ENCODE measurements at places on chromosomes 7 and 10.

DNA sequence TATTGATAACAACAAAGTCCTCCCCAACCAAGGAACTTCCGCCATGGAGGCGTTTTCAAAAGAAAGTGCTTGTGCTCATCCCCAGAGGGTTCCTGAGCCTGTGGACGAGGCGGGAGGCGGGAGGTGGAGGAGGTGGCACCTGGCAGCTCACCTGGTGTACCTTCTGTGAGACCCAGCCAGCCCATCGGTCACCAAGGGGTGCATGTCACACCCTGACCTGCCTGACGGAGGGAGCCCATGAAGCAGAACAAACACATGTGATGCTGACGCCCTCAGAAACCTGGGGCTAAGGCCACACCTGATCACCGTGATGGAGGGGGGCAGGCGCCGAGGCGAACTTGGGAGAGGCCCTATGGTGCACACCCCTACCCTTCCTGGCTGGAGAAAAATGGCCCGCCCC lies 458.8 kb downstream of the DNAJB6 start:
- DNase-seq: no peak

GRCh38 chr10:133032231-133032630 lies 55.5 kb upstream of the ADGRA1 start:
- no peak for DNase-seq

- peak; percentile 65 for DNase-seq
Observed at GRCh38 chr7:103541026-103541425, 95.0 kb upstream of the SLC26A5 start.

DNA sequence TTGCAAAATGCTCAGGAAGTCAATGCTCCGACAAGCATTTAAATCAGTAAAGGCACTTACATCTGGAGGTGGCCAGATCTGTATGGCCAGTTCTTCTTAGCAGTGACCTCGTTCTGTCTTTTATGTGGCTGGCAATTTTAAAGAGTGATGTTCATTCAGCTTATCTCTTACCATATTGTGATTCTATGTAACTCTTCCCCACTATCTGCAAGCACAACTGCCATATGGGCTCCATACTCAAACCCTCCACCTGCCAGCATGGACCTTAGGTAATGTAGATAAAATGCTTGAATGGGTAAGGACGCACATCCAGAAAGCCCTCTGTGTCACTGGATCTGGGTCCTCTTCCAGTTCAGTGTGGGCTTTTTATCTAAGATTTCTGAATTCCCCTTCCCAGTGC lies 42.4 kb upstream of the STK17A start:
- no peak for DNase-seq

DNA sequence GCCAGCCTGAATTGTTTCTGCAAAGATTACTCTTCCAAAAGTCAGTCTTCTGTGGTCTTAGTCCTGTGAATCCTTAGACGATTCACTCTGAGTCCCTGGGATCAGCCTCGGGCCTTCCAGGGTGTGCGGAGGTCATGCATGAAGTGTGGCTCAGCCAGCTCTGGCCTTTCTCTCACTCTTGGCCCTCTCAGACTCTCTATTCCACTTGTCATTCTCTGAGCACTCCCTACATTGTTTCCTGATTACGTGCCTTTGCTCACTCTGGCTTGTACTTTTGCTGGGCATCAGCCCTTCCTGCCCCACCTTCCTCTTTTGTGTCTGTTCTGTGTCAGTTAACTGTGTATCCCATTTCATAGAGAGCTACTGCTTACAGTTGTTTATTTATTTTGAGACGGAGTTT lies 36.0 kb downstream of the CCNY start:
- no peak for DNase-seq

- DNase-seq: no peak
Observed at GRCh38 chr7:91374321-91374989, 110.2 kb downstream of the FZD1 start.

GRCh38 chr7:148222721-148223120 lies 367.8 kb upstream of the C7orf33 start:
- no peak for DNase-seq

DNA sequence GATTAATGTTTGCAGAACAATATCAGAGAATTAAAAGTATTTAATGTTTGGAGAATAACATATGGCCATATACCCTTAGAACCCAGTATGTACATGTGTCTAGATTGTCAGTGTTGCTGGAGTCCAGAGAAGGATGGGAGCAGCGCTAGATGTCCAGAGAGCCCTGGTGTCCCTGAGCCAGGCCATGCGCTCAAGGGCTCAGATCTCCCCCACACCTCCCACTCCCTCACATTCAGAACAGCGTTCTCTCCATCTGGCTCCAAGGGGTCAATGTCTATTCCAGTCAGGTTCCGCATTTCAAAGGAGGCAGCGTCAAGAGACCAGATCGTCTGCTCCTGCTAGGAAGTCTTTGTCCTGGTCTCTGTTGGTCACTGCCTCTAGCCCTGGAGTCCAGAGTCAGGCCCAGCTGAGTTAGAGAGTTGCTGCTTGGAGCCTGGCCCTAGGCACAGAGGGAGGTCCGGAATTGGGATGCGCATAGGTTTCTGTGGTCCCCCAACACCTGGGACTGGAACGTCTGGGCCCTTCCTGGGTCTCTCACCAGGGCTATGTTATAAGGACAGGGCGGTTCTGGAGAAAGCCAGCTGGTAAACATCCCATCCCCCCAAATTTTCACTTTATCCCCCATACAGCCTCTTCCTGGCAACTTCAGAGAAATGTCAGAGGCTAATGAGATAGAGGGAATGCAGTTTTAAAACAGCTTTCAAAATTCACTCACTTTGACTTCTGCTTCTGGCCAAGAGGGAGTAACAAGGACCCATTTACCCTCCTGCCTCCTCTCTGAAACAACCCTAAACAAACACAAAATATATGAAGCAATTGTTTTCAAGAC lies 6.5 kb upstream of the WDR86 start:
- no peak for DNase-seq

DNA sequence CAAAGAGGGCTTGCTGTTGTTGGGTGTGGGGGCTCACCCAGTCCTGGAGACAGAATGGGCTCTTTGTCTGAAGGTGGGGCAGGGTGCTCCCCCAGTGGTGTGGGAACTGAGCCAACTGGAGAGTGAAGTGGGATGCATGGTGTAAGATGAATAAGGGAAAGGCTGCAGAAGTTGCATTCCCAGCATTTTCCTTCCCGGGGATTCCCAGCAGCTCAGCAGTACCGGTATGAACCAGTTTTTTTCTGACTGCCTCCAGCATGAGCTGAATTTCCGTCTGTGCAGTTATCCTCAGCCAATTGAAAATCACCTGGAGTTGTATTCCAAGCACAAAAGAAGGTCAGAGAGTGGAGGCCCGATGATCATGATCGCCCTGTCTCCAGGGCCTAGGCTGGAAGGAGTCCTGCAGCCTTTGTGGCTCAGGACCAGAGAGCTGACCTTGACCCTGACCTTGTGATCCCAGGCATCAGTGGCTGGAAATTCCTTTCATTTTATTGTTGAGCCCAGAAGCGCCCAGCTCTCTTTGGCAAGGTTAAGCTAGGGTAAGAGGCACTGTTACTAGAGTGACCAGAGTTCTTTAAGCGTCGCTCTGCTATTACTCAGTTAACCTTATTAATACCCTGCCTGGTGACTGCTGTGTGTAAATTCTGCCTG lies 33.4 kb downstream of the OGDH start:
- no peak for DNase-seq

- DNase-seq: no peak
Observed at GRCh38 chr7:85521108-85521694, 334.3 kb upstream of the SEMA3D start.

- DNase-seq: no peak
Observed at GRCh38 chr7:96135241-96135640, 186.7 kb downstream of the SLC25A13 start.

- DNase-seq: no peak
Observed at GRCh38 chr10:14949291-14949690, 4.6 kb downstream of the DCLRE1C start.

DNA sequence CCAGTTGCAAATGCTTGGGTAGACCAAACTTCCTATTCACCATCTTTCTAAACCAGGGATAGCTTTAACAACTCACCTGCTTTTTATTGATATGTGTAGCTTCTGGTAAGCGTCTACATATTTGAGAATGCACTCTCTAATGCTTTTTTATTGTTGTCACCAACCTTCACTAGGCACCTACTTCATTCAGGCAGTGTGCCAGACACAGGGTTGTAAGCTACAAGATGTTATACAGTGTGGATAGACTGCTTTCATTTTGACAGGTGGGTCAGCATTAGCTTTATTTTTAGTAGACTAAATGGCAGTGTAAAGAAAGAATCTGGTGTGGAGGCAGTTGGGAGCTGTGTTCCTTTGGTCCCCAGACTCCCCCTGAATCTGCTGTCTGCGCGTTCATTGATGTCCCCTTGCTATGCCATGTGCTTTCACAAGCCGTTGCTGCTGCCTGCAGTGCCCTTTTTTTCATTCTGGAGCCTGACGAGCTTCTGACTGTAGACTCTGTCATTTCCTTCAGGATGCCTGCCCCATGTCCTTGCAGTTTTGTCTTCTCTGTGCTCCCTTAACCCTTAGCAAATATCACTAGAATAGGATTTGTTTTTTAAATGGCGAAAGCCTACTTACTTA lies 32.1 kb downstream of the NRF1 start:
- no peak for DNase-seq

DNA sequence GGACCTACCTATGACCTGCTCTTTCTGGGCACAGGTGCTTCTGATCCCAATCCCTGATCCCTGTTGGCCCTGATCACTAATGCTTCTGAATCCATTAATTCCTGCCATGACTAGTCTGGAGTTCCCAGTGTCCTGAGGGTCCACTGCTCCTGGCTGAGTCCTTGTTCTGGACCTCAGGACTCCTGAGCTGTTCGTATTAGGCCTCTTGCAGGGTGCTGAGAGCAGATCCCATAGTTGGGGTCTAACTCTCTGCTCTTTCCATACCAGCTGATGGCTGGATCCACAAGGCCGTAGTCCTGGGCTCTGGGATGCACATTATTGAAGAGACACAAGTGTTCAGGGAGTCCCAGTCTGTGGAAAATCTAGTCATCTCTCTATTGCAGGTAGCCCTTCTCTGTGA lies 7.0 kb downstream of the MRPL43 start:
- DNase-seq: no peak

GRCh38 chr7:81846398-81846797 lies 76.6 kb upstream of the HGF start:
- no peak for DNase-seq

GRCh38 chr10:128071417-128071782 lies 54.8 kb downstream of the MKI67 start:
- DNase-seq: no peak

DNA sequence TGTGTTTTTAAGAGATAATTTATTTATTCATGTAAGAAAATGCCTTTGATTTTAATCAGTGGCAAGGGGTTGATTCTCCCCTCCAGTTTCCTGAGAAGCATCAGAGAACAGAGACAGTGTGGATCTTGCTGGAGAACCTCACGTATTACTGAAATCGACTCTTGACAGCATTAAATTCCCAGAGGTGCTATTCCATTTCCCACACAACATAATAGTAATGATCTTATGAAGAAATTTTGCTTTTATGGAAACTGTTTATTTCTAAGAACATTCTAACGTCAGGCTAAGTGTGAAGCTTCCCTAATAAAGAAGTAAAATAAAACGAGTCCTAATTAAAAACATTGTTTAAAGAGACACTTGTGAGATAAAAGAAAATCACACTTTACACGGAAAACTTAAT lies 293.1 kb upstream of the NRP1 start:
- DNase-seq: no peak

- no peak for DNase-seq
Observed at GRCh38 chr7:101534015-101534803, 94.9 kb downstream of the MYL10 start.

DNA sequence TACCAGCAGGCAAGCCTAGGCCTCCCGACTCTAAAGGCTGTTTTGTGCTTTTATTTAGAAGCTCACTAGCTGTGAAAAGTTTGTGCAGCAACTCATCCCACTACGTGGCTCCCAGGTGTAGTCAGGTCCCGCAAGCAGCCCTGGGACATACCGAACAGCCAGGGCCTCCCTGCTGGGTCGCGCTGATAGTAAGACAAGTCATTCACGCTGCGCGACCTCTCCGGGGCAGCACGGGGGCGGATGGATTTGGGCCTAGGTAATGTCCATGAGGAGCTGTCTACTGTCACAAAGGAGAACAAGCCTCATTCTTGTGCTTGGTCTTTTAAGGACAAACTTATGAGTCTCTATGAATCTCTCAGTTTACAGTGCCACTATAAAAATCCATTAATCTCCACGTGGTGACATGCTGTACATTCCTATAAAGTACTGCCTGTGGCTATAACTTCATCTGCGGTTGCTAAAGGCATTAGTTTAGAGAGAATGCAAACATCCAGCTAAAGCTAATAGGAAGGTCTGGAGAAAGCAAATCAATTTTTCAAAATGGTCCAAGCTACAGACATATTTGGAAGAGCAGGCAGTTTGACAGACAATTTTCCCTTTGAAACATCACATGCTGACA lies 546.8 kb downstream of the PHTF2 start:
- no peak for DNase-seq

DNA sequence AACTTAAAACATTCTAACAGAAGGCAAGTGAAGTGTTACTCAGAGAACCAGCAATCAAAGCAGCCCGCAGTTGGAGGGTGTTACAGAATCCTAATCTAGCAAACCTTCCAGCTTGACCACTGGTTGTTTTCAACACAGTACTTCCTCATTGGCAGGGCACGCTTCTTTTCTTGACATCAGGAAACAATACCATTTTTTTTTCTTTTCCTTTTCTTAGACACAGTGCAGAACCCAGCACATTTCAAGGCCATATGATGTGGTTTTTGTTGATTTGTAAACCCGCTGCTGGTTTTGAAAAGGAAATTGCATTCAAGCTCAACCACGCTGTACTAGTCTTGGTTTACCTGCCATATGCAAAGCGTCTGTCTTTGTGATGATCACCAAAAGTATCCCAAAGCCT lies 33.4 kb downstream of the RHOBTB1 start:
- DNase-seq: no peak

DNA sequence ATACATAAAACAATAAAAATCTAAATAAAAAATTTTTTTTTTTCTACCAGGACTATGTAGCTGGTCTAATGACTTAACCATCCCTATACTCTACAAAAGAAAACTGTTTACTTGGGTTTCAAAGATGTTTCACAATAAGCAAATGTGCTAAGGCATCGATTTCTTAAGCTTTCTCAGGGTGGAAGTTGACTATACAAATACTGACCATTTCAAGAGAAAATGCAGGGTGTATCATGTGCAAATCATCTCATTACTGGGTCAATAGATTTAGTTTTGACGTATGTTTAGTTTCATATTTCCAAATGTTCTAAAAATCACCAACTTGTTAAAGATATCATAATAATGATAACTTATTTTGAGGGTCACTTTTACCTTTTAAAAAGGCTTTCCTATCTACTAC lies 7.5 kb downstream of the NRP1 start:
- no peak for DNase-seq

- no peak for DNase-seq
Observed at GRCh38 chr10:60099998-60100747, 193.8 kb upstream of the CCDC6 start.

GRCh38 chr10:88114368-88114767 lies 250.9 kb downstream of the PTEN start:
- no peak for DNase-seq

DNA sequence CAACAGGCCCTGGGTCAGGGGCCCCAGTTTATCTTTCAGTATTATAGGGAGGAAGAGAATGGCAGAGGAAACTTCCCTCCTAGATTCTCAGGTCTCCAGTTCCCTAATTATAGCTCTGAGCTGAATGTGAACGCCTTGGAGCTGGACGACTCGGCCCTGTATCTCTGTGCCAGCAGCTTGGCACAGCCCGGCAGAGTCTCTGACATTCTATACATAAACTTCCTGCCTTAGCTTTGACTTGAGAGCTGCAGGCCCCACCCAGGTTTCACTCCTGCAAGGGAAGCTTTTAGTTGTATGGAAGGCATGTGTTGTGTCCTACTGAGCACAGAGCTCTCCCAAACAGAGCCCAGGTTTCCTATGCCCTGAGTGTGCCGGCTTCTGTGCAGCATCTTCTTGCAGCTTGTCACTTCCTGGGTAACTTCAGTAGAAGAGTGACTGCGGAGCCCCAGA lies 205.6 kb upstream of the PRSS58 start:
- DNase-seq: no peak
